CD8-positive, alpha-beta memory T cell (primary cell): ENCODE measurements at places on chromosomes 5 and 9. TPM values are rescaled to one million over a fixed set of nuclear protein-coding genes. Genes with fewer than 3 reads are reported as not detected.

Gene PHF24
- not detected for total RNA-seq

Gene SNCB
- not detected for total RNA-seq

Gene PDGFRB
- total RNA-seq: 0.66 TPM

Gene SPACA9
- total RNA-seq: 2.8 TPM

Gene SPTAN1
- 195 TPM for total RNA-seq

Gene GDA
- total RNA-seq: not detected

Gene IQGAP2
- total RNA-seq: 62.5 TPM

Gene CARD9
- total RNA-seq: 1.4 TPM

Gene PCDHGA12
- total RNA-seq: 0.09 TPM

Gene STK32A
- total RNA-seq: not detected

Gene ACSL6
- total RNA-seq: 22.7 TPM

GRCh38 chr9:717722-718121 is 123.8 kb upstream of the DMRT1 start:
- no peaks in the 10 kb centered on the region for H3K36me3 ChIP-seq
- no peak overlapping the region for H3K27ac ChIP-seq
- no peak for DNase-seq

DNA sequence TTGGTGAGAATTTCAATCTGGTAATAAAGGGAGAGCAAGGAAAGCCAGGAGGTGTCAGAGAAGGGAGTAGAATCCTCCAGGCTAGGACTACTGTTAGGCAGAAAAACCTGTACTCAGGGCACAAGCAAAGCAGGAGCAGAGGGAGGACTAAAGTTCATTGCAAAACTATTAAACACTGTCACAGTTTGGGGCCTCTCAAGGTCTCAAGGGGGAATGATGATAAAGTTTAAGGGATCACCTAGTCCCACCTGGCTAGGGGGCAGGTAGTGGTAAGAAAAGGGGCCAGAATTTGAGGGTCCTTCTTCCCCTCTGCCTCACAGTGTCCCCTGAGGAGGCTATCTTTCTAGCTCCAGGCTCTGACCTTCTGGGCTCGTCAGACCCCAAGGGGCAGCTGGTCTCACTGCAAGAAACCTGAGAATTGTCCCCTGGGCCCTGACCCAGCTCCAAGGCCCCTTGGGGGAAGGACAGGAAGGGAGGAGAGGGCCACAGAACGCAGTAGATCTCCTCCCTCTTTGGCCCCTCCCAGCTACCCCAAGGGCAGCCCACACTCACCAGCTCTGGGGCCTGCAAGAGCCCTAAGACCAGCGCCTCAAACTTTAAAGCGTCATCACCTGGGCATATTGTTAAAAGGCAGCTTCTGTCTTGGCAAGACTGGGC is 974 bp downstream of the CCDC69 start:
- DNase-seq: peak; percentile 38
- peaks cover 70% of the 10 kb centered on the region for H3K4me1 ChIP-seq
- peak overlapping the region; percentile 86 for H3K27ac ChIP-seq
- H3K36me3 ChIP-seq: no peaks in the 10 kb centered on the region

DNA sequence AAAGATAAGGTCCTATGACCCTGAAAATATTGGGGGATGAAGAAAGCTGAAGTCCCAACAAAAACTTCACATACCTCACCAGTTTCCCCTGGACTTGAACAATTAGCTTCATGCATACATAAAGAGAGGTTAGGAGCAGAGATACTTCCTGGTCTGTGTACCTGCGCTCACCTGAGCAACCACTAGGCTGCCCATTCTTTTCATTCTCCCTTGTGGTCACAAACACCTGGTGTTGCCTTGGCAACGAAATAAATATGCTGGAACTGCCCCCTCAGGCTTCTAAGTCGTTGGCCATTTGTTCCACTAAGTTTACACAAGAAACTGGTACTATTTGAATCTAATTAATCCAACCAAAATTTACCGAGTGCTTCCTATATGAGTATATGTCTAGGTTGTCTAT is 18.1 kb downstream of the OTP start:
- no peak for DNase-seq
- no peak overlapping the region for H3K27ac ChIP-seq
- H3K27me3 ChIP-seq: no peaks in the 10 kb centered on the region
- no peaks in the 10 kb centered on the region for H3K4me1 ChIP-seq
- H3K36me3 ChIP-seq: no peaks in the 10 kb centered on the region
- no peak overlapping the region for H3K4me3 ChIP-seq

DNA sequence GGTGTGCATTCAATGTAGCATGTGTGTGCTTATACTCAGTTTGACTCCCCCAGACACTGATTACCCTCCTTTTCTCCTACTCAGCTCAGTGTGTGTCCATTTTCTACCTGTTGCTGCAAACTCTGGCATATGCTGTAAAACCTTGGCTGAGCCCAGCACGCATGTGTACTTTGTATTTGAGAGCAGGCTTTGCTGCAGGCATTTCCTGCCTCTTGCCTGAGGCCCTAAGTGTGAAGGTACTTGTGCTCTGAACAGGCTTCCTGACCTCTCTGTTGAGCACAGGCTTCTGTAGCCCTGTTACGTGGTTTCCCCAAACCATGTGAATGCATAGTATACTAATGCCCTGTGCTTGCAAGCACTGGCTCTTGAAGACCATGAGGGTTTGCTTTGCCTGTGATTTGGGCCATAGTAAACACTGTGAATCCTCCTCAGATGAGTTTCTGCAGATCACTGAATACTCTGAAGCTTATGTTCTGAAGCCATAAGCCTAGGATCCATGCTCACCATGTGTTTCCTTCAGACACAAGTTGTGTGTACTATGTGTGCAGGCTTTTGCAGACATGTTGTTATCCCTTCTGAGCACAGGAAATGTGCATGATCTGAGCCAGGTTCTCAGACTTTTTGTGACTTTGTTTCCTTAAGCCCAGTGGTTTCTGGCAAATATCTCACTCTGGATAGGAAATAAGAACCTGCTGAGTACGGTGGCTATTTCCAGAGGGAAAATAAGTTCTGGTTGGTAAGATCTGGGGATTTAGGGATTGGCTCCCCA is 124.9 kb upstream of the RUSC2 start:
- DNase-seq: no peak
- no peaks in the 10 kb centered on the region for H3K4me1 ChIP-seq

- H3K36me3 ChIP-seq: no peaks in the 10 kb centered on the region
- H3K4me1 ChIP-seq: no peaks in the 10 kb centered on the region
- H3K4me3 ChIP-seq: no peak overlapping the region
- no peak for DNase-seq
- H3K27me3 ChIP-seq: no peaks in the 10 kb centered on the region
These were observed 24.2 kb upstream of the SIL1 start for GRCh38 chr5:139222346-139222745.

- no peaks in the 10 kb centered on the region for H3K4me1 ChIP-seq
- no peak for DNase-seq
- H3K4me3 ChIP-seq: no peak overlapping the region
- H3K27me3 ChIP-seq: no peaks in the 10 kb centered on the region
- H3K36me3 ChIP-seq: no peaks in the 10 kb centered on the region
These were observed 22.6 kb downstream of the CENPH start for GRCh38 chr5:69212022-69212421.

- no peaks in the 10 kb centered on the region for H3K4me1 ChIP-seq
- DNase-seq: no peak
- no peak overlapping the region for H3K4me3 ChIP-seq
- H3K36me3 ChIP-seq: no peaks in the 10 kb centered on the region
These were observed 277.5 kb upstream of the MVB12B start for GRCh38 chr9:126049088-126049487.

GRCh38 chr5:73672132-73672531 is 46.1 kb downstream of the ARHGEF28 start:
- no peak for DNase-seq
- H3K27ac ChIP-seq: no peak overlapping the region
- no peaks in the 10 kb centered on the region for H3K27me3 ChIP-seq
- no peaks in the 10 kb centered on the region for H3K36me3 ChIP-seq
- no peaks in the 10 kb centered on the region for H3K4me1 ChIP-seq
- H3K4me3 ChIP-seq: no peak overlapping the region

DNA sequence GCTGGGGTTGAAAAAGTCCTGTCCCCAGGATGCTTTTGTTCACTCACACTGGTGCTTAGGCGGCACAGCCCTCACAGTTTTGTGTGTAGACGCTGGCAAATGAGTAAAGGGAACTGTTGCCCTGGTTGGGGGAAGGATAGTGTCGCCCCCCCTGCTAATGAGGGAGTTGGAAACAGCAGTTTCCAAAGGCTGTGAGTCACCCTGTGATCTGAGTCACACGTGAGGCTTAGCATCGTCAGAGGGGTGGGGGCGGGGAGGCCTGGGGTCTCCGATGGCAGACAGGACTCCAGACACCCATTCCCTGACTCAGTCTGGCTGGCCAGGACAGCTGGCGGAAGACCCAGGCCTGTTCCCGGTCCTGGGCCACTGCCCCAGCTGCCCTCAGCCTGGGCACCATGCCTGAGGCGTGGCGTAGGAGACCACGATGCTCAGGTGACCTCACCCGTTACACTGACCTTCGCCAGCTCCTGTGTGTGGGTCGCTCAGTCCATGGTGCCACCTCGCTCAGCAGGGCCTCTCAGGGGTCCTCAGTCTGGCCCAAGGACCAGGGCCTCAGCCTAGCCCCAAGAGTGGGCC is 2.9 kb downstream of the DNAJB5 start:
- no peaks in the 10 kb centered on the region for H3K27me3 ChIP-seq
- peaks cover 19% of the 10 kb centered on the region for H3K4me1 ChIP-seq
- no peak overlapping the region for H3K4me3 ChIP-seq
- DNase-seq: no peak

DNA sequence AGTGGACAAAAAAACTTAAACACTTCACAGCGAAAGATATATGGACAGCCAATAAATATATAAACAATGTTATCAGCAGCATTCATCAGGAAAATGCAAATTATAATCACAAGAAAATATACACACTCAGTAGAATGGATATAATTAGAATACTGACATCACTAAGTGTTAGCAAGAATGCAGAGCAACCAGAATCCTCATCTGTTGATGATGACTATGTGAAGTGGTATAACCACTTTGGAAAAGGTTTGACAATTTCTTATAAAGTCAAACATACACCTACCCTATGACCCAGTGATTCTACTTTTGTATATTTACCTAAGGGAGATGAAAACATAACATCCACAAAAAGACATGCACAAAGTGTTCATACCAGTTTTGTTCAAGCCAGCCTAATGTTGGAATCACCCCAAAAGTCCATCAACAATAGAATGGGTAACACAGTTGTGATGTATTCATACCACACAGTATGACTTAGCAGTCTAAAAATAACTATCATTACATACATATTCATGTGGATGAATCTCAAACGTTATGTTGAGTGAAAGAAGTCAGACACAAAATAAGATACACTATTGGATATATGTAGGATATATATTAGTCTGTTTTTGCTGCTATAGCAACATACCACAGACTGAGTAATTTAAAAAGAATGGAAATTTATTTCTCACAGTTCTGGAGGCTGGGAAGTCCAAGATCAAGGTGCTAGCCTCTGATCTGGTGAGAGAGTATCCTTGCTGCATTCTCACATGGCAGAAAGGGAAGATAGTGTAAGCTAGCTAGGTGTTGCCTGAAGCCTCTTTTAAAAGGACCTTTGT is 148.8 kb upstream of the ADAMTSL1 start:
- no peaks in the 10 kb centered on the region for H3K36me3 ChIP-seq
- H3K27ac ChIP-seq: no peak overlapping the region
- H3K27me3 ChIP-seq: no peaks in the 10 kb centered on the region
- no peaks in the 10 kb centered on the region for H3K4me1 ChIP-seq

GRCh38 chr5:39970117-39970798 is 545.5 kb upstream of the DAB2 start:
- H3K27me3 ChIP-seq: no peaks in the 10 kb centered on the region
- no peak overlapping the region for H3K4me3 ChIP-seq
- H3K27ac ChIP-seq: no peak overlapping the region
- H3K4me1 ChIP-seq: no peaks in the 10 kb centered on the region
- DNase-seq: no peak

GRCh38 chr9:34655394-34655793 is 3.4 kb downstream of the IL11RA start:
- H3K4me1 ChIP-seq: peaks cover 9% of the 10 kb centered on the region
- H3K4me3 ChIP-seq: no peak overlapping the region
- peaks cover 6% of the 10 kb centered on the region for H3K36me3 ChIP-seq
- H3K27ac ChIP-seq: no peak overlapping the region
- no peaks in the 10 kb centered on the region for H3K27me3 ChIP-seq

DNA sequence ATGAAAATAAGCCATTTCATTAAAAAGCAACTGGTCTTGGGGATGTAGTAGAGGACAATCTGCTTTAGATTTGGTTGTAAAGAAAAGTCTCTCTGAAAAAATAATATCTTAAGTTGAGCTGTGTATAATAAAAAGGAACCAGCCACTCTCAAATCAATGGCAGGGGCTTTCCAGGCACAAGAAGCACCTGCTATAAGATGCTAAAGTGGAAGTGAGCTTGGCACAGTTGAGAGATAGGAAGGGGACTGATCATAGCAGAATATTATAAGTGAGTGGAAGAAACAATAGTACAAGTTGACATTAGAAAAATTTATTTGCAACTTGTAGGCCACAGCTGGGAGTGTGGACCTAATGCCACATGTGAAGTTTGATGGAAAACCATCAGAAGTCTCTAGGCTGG is 28.1 kb upstream of the SPINK5 start:
- no peaks in the 10 kb centered on the region for H3K27me3 ChIP-seq
- no peak overlapping the region for H3K4me3 ChIP-seq
- H3K4me1 ChIP-seq: no peaks in the 10 kb centered on the region
- DNase-seq: no peak
- H3K27ac ChIP-seq: no peak overlapping the region

DNA sequence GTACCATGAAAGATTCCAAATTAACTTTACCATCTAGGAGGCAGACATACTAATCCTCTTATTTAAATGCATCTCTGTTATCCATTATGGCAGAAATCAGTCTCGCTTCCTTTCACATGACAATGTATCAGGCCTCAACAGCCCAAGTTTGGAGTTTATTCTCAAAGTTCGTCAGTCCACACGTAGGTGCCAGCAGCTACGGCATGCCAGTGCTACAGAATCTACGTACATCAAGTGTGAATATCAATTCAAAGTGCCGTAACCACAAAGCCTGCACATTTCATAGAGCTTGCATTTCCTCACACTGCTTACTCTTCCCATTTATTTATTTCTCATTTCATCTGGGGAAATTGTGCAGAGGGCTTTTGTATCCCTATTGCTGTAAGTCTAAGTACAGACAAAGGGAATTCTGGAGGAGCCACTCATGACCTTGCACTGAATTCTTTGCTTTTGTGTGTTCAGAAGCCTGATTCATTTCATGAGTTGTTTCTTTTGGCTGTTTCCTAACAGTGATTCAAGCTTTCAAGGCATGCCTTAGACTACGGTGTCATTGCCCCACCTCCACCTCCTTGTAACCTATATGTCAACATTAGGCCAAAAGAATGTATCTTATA is 10.0 kb downstream of the ENC1 start:
- peak overlapping the region; percentile 51 for H3K27ac ChIP-seq
- peaks cover 33% of the 10 kb centered on the region for H3K4me1 ChIP-seq
- peak; percentile 61 for DNase-seq

DNA sequence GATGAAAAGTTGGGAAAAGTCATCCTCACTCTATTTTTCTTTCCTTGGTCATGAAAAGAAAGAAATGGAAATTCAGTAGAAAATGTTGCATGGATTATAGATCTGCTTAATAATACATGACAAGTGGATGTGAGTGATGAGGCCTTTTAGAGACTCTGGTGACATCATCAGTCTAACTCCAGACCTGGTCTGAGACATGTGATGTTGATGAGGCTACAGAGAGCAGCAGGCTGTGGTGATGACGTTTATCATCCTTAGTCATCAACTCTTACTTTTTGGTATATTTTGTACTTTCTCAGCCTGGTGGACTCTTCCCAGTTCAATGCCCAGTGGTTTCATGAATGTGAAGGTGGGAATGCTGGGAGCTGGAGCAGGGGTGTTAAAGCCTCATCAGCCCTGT is 116.4 kb downstream of the TTLL11 start:
- H3K27ac ChIP-seq: no peak overlapping the region
- no peak overlapping the region for H3K4me3 ChIP-seq
- no peaks in the 10 kb centered on the region for H3K36me3 ChIP-seq
- DNase-seq: no peak
- no peaks in the 10 kb centered on the region for H3K4me1 ChIP-seq

GRCh38 chr5:168290902-168291341 is 523 bp upstream of the WWC1 start:
- no peaks in the 10 kb centered on the region for H3K36me3 ChIP-seq
- peaks cover 20% of the 10 kb centered on the region for H3K27me3 ChIP-seq
